MV-4-11 (cell line): ENCODE measurements at places on chromosomes 7 and 10.

DNA sequence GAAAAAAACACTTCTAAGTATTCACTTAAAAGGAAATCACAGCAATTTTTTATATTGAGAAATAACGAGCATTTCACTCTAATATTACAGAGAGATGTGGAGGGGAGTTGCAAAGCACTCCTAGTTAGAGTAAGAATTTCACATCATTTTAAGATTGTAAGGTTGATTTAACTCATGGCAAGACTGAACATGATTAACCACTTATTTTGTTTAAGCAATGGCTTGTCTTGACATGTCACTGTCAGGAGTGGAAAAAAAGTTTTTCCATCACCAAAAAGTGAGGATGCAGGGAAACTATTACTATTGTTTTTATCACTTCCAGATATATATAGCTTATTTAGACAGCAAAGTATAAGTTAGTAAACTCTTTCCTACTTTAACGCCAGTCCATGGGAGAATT is 27.1 kb downstream of the CD36 start:
- DNase-seq = no peak

DNA sequence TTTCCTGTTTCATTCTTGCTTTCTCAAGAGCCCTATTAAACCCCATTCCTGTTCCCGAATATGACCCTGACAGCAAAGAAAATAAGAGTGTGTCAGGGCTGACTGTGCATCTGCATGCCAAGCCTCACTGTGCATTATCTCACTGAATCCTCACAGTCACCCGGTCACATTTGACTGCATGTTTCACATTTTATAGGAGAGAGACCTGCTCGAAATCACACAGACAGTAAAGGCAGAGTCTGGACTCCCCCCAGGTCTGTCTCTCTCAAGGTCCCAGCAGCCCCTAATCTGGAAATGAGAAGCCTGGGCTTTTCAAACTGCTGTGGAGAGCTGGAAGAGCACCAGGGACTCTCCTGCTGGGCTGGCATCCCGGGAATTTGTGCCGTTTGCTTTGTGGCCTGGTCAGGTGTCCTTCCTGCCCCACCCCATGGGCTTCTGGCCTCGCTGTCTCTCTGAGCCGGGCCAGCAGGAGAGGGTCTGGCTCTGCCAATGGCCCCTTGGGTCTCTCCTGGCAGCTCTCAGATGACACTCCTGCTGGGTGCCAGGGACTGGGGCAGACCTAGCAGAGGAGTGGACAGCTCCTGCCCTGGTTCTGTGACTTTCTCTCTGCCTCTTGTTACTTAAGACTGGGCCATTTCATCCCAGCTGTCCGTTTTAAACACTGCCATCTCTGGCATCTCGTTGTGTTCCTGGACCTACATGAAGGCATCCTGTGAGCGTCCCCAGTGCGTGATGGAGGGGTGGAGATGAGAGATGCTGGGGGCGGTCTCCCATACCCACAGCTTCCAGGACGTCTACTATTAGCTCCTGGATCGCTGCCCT is 173.6 kb downstream of the ARHGAP12 start:
- no peak for DNase-seq

GRCh38 chr7:127417346-127417745 is 24.8 kb upstream of the ZNF800 start:
- DNase-seq = no peak

- no peak for DNase-seq
Observed at GRCh38 chr10:62374862-62375710, 917 bp downstream of the ZNF365 start.

GRCh38 chr10:93110472-93111146 is 36.9 kb downstream of the CYP26A1 start:
- DNase-seq = no peak

GRCh38 chr7:47757921-47758411 is 176.1 kb upstream of the TNS3 start:
- DNase-seq = no peak

- no peak for DNase-seq
Observed at GRCh38 chr7:115634633-115635032, 395.9 kb downstream of the TFEC start.

GRCh38 chr10:11446864-11447263 is 164.6 kb downstream of the USP6NL start:
- no peak for DNase-seq

- peak; percentile 22 for DNase-seq
Observed at GRCh38 chr7:34208878-34209621, 303.7 kb downstream of the BMPER start.
